ENCODE measurements at places on chromosomes 6 and 20.

- peak; percentile 70 for DNase-seq
Observed at GRCh38 chr20:8299921-8300320, 167.9 kb downstream of the PLCB1 start.

GRCh38 chr20:59160389-59161115, 3.1 kb upstream of the ZNF831 start:
- no peak for DNase-seq

GRCh38 chr6:135883045-135883444, 31.5 kb downstream of the PDE7B start:
- DNase-seq, result peak; percentile 48

DNA sequence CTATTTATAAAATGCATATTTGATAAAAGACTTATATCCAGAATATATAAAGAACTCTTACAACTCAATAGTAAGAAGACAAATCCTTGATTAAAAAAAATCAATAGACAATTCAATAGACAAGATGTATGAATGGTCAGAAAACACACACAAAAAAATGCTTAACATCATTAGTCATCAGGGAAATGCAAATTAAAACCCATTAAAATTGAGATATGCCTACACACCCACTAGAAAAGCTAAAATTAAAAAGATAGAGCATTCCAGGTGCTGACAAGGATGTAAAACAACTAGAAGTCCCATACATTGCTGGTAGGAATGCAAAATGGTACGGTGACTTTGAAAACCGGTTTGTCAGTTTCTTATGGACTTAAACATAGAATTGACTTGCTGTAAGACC, 127.1 kb downstream of the TFAP2B start:
- DNase-seq, result no peak

GRCh38 chr6:3471711-3472110, 14.9 kb upstream of the SLC22A23 start:
- DNase-seq, result peak; percentile 26

DNA sequence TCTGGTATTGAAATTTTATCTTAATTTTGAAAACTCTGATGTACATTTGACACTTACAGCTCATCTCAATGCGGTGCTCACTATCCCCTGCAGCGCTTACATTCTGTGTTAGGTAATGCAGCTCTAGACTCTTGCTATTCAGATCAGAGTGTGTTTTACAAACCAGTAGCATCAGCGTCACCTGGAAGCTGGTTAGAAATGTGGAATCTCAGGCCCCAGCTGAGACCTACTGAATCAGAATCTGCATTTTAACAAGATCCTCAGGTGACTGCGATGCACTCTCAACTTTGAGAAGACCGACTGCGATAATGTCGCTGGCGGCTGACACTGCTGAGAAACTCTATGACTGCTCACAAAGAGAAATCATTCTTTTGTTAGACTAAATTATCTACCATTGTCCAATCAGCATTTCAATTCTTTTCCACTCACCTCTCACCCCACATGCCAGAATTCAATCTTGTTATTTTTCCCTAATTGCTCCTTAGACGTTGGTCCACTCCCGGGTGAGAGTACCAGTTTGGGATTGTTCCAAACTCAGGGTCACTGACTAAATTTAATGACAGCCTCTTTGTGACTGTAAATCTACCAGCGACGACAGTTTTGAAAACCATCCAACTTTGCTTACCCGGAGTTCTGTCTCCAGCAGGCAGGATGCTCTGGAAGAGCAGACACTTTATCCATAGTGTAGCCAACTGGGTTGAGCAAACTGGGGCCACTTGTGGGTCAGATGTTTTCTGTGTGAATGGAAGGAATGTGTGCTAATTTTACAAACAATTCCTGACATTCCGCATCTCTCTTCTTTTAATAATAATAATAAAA, 140.1 kb upstream of the BTBD3 start:
- DNase-seq, result peak; percentile 85

- peak; percentile 68 for DNase-seq
Observed at GRCh38 chr6:148203970-148204369, 138.7 kb upstream of the SASH1 start.

- no peak for DNase-seq
Observed at GRCh38 chr20:46977909-46978588, 83.4 kb downstream of the EYA2 start.

GRCh38 chr6:111764238-111765175, 108.7 kb downstream of the FYN start:
- DNase-seq, result no peak

DNA sequence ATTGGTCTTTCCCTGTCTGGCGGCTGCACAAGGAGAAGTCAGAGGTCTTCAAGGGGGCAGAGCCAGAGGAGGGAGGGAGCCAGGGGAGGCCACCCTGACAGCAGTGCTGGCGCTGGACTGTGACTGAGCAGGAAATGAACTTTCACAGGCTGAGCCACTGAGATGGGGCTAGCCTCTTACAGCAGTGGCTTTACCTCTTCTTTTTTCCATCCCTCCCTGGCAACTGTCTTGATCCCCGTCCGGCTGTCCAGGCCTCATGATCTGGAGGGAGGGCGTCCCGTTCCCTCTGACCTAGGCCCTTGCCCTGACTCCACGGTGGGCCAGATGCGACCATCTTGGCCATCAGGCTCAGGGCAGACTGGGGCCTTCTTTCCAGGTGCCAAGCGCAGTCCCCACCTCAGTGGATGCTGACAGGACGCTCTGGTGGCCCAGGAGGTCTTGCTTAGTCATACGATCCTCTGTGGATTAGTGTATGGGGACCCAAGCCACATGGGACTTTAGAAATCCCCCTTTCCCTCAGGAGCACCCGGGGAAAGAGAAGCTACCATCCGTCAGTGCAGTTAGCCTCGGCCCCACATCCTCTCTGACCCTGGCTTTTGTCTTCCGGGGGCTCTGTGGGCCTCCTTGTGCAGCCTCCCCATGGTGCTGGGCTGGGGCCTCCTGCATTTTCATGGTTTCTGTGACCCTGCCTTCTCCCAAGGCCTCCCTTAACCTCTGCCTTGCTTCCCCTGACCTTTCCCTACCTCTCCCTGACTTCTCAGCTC, 57.4 kb upstream of the CCDC167 start:
- DNase-seq, result no peak

GRCh38 chr20:58597249-58597891, 53.7 kb upstream of the STX16 start:
- no peak for DNase-seq

- no peak for DNase-seq
Observed at GRCh38 chr6:220312-220711, 72.0 kb upstream of the DUSP22 start.

- no peak for DNase-seq
Observed at GRCh38 chr6:37784585-37784967, 35.0 kb upstream of the ZFAND3 start.

- no peak for DNase-seq
Observed at GRCh38 chr20:33732166-33732970, 572 bp downstream of the ZNF341 start.

DNA sequence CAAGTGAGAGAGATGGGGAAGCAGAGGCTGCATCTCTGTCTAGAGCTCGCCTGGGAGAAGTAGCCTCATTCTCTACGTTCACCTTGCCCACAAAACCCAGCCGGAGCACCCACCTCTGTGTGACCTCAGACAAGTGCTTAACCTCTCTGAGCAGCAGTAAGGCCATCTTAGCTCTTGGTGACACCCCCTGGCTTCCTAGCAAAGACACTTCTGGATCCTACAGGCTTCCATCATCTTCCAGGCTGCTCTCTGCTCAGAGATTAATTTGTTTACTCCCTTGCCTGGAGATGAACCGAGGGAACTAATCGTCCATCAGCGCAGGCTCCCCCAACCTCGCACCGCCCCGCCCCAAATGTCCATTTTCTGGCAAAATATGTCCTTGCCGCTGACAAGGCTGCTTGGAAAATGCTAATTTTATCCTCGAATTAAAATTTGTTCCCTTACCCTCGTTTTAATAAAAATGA, 24.0 kb upstream of the CTNNBL1 start:
- DNase-seq, result no peak

- no peak for DNase-seq
Observed at GRCh38 chr6:111614833-111615582, 9.3 kb upstream of the TRAF3IP2 start.

GRCh38 chr6:63864061-63864460, 228.5 kb downstream of the PHF3 start:
- no peak for DNase-seq

DNA sequence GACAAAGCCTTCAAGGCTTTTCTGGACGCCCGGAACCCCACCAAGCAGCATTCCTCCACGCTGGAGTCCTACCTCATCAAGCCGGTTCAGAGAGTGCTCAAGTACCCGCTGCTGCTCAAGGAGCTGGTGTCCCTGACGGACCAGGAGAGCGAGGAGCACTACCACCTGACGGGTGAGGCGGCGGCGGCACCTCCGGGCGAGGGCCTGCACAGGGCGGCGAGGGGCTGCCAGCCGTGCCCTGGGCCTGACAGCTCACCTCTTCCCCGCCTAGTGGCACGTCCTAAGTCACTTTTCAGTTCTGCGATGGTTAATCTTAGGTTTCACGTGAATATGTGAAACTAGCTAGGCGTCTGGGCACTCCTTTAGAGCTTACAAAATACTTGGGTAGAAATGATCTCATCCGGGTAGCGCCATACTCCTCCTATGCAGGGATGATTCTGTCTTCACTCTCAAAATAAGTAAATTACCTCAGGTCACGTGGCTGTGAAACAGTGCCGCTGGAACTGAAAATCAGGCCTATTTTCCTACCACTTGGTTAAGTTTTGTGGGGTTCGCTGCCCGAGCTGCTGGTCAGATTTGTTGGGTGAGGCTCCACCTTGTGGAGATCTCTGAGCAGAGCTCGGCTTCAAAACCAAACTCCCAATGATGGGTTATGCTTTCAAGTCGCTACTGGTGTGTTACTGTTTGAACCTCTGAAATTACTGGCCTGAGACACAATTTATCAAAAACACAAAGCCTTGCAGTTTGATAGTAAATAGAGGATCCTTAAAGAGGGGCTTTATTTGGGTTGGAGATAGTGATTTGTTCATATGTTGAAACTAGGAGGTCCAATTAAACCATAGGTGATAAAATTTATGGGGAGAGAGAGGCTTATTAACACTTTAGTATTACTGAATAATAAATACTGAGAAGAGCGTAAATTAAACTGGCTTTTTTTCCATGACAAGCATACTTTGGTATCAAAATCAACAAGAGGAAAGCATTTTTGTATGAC, 15.5 kb upstream of the CLDN20 start:
- peak; percentile 76 for DNase-seq

DNA sequence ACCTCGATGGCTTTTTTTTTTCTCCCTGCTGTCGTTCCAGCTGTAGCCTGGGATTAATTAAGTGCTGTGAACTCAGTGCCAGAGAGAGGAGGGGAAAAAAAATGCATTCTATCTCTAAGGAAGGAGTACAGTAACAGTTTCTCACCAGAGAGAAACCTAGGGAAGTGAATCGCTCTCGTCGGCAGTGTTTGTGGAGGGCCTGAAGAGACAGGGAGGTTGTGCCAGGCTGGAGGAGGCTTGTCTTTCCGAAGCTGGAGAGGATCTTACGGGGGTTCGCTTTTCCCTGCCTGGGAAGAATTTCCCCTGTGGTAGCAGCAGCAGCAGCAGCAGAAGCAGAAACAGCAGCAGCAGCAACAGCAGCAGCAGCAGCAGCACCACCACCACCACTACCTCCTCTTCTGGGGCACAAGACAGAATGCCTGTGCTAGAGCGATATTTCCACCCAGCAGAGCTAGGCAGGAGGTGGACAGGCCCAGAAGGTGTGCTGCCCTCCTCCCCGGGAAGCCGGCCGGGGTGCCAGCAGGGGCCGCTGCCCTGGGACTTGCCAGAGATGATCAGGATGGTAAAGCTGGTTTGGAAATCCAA, 186.5 kb downstream of the PDE7B start:
- peak; percentile 84 for DNase-seq

DNA sequence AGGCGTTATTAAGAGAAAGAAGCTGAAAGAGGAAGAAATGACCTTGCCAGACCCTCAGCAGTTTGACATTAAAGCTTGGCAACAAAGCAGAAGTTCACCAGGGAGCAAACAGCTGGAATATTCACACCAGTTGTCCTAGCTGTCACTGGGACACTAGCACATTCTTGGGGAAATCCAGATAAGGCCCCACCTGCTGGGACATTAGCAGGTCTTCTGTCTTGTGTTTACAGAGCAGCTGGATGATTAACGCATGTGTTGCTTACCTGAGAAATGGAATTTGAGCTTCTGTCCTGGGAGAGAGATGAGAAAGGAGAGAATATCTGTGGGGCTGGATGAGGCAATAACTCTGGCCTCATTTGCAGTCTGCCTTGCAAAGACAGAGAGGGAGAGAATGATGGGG, 137.6 kb upstream of the RIN2 start:
- no peak for DNase-seq

DNA sequence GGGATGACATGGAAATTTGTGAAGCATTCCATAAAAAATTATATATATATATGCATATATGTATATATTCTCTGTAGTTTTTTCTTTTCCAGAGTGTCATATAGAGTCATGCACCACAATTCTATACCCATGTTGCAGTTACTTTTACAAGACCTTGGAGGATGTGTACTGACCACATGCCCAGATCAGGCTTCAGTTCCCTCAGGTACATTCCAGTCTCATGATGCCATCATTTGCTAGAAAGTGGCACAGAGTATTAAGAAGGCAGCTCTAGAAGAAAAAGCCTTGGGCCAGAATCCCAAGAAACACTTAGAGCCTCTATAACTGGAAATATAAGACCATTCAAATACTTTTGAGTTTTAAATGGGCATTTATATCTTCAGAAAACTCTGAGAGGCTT, 685.5 kb upstream of the FLRT3 start:
- DNase-seq, result no peak

DNA sequence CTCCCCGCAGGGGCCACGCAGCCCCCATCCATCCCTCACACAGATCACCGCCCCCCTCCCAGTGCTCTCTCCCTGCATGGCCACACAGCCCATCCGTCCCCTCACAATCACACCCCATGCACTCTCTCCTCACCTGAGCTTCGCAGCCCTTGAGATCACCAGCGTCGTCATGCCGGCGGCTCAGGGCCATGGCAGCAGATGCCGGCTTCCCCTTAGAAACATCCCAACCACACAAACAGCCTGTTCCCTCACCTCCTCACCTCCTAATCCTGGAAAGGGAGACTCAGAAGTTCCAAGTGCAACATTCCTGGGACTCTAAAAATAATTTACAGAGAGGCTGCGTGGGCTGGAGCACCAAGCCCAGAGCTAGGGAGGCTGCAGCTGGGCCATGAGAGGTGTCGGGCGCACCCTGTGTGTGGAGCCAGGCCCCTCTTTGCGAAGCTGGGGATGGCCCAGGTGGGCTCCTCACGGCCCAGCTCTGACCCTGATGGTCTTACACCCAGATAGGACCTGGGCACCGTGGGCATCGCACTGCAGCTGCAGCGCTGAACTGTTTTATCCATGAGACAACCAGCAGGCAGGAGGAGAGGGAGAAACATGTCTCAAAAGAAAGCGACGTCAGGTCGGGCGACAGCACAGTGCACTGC, 125.3 kb downstream of the DLL1 start:
- no peak for DNase-seq

DNA sequence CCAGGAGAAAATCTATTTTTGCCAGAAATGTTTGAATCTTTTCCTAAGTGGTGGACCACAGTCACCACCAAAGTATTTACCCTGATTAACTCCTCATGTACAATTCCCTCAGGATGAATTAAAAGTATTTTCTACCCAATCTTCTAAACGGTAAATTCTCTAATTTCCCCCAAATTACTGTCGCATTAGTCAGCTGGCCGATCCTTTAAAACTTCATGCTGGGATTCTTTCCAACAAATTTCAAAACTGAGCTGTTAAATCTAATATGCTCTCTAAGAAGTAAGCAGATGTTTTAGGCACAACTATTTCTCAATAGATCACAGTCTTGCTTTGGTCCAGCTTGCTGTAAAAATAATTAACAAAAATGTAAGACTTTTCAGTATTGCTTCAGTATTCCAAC, 447.2 kb downstream of the FRK start:
- peak; percentile 98 for DNase-seq

All from EH (cell line).